ENCODE measurements at places on chromosomes 7 and 10. TPM values are rescaled to one million over a fixed set of nuclear protein-coding genes. Genes with fewer than 3 reads are reported as not detected.

The PSD gene
- total RNA-seq = 6.1 TPM

GRCh38 chr10:129843131-129843541 is 120.9 kb downstream of the EBF3 start:
- no peak for DNase-seq
- H3K27me3 ChIP-seq = no peaks in the 10 kb centered on the region
- peaks cover 82% of the 10 kb centered on the region for H3K36me3 ChIP-seq
- no peaks in the 10 kb centered on the region for H3K4me1 ChIP-seq

The PTF1A gene
- total RNA-seq = not detected

DNA sequence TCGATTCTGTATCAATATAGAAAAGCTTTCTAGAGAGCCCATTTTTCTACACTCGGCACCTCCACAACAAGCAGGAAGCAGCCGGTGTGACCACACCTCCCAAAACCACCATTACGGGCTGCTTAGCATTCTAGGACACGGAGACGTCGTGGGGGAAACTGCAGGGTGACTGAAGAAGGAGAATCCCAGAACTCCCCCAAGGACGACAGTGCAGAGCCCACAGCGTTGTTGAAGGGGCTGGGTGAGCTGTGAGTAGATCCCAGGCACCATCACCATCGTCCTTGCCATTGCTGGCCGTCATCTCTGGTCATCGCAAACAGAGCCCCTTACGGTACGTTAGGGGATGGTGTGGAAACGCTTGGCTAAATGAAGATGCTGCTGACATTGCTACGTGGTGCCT is 351.8 kb downstream of the PTPRN2 start:
- H3K4me3 ChIP-seq = no peak overlapping the region
- no peaks in the 10 kb centered on the region for H3K27me3 ChIP-seq
- DNase-seq = no peak
- H3K4me1 ChIP-seq = no peaks in the 10 kb centered on the region

- peaks cover 8% of the 10 kb centered on the region for H3K36me3 ChIP-seq
- no peak for DNase-seq
- H3K27me3 ChIP-seq = no peaks in the 10 kb centered on the region
Observed at GRCh38 chr7:130593033-130593432, 75.5 kb downstream of the COPG2 start.

DNA sequence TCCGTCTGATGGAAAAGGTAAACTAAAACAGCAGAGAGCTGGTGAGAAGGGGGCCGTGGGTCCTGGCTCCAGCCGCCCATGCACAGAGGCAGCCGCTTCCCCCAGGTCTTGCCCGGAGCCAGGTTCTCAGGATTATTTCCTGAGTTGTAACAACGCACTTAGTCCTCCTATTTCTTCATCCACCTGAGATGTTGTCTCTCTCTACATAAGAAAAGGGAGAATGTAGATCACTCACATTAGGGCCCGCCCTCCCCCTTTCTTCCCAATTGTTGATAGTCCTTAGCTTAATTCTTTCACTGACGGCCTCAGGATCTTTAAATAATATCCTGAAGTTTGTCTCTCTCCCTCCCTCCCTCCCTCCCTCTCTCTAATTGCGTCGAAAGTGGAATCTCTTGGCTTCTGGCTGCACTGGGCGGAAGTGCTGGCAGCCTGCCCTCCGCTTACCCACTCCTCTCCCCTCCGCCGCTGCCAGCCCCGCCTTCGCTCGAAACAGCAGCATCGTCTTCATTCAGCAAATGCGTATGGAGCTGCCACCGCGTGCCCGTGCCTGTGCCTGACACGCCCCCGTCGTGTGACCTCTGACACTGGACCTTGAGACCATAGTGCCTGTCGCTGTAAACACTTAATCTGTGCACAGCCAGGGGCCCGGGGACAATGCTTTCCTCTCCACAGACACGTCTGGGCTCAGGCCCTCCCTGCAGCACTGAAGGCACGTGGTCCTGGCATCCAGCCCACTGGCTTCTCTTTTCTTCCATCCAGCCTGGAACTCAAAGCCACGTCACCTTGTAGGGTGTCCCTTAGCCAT is 174.5 kb upstream of the PPP2R2D start:
- H3K36me3 ChIP-seq = no peaks in the 10 kb centered on the region
- H3K27me3 ChIP-seq = peaks cover 5% of the 10 kb centered on the region
- peaks cover 38% of the 10 kb centered on the region for H3K4me1 ChIP-seq
- no peak overlapping the region for H3K4me3 ChIP-seq

DNA sequence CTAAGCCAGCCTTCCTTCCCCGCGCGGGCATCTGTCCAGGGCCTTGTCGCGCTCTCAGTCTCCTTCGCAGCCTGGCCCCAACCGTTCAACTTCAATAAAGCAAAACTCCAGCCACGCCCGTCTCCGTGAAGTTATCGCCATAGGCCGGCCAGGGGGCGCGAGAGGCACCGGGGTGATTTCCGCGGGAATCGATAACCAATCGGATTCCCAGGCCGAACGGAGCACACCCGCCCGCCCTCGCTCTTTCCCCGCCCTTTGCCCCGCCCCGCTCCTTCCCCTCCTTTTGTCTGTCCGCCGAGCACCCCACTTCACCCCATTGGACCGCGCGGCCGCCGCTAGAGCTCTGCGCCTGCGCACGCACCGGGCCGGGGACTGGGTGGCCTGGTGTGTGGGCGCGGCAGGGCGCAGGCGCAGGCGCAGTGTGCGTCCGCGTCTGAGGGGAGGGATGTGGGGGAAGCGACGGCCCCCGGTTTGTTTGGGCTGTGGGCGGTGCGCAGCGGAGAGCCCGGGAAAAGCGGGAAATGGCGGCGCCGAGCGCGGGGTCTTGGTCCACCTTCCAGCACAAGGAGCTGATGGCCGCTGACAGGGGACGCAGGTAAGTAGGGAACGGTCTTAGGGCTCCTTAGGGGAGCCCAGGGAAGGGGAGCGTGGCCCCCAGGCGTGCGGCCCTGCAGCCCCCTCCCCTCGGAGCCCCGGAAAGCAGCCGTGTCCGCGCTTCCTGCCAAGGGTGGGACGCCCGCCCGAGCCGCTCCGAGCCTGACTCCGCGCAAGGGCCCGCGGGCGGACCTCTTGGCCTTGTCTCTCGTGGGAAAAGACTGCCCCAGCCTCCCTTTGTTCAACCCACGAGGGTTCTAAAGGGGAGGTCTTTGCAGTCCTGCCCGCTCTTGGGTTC is at the start of gene CASP2:
CASP2 (plus strand) TSS at position 417 of the 892 bp plus-strand sequence; CDS start at position 522, 105 bp downstream.
- DNase-seq = peak; percentile 99
- peaks cover 39% of the 10 kb centered on the region for H3K4me1 ChIP-seq
- peak within 1 kb of the TSS; percentile 95 for H3K4me3 ChIP-seq
- H3K36me3 ChIP-seq = peaks cover 19% of the 10 kb centered on the region
- H3K27me3 ChIP-seq = no peaks in the 10 kb centered on the region

DNA sequence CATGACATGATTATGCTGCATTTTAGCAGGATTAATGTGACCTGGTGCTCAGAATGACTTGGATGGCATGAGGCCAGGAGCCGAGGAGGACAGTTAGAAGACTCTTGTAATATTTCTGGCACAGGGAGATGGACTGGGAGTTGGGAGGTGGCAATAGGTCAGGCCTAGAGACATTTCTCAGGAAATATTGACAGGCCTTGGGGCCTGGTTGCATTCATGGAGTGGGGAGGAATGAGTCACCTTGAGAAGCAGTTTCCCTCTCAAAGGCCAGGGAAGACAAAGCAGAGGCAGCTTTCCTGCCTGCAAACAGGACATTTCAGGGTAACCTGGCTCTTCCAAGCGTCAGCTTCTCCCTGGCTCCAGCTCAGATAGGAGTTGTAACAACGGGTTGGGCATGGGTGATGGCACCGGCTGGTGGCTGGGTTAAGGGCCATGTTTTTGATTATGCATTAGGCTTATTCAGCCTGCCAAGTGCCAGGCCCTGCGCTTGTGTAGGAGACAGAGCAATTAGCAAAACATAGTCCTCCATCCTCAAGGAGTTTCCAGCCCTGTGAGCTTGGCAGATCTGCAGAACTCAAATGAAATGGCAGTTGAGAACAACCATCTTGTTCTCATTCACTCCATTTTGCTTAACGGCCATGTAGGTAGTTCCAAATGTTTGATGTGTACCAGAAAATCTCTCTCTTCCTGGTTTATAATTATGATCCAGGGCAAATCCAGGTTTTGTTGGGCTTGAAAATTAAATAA is 38.2 kb downstream of the HK1 start:
- H3K27me3 ChIP-seq = no peaks in the 10 kb centered on the region
- no peaks in the 10 kb centered on the region for H3K36me3 ChIP-seq
- peaks cover 18% of the 10 kb centered on the region for H3K4me1 ChIP-seq
- no peak overlapping the region for H3K4me3 ChIP-seq
- no peak for DNase-seq

DNA sequence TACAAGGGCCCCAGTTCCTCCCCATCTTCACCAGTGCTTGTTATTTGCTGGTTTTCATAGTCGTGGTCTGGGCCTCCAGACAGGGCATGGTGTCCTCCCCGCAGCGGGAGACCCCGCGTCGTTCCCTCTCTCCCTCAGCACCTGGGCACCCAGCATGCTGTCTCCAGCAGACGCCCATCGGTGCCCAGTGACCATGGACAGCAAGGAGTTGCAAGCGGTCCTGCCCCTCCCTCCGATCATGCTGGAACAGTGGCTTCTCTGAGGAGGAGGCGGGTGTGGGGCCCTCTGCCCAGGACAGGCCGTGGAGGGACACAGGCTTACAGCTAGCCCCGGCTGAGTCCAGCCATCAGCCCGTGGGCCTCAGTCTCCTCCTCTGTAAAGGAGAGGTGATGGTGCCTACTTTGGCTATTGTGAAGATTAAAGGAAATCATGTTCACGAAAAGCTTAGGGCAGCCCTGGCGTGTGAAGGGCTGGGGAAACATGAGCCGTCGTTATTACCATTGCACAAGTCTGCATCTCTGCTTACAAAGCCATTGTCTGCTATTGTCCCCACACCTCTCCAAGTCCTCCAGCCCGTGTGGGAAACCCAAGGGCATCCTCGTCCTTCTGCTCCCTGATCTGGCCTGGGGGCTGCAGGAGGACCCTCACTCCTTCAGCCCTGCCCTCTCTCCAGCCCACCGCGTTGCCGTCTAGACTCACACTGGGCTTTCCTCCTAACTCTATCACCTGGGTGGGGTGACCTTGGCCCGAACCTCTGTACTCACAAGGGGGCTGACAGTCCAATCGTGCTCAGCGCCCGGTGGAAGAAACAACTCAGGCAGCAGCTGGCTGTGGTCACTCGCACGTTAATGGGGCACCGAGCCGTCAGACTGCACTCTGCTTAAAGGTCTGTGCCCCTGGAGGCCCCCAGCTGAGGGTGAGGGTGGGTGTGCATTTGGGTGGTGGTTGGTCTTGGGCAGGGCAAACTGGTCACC is 29.9 kb downstream of the EN2 start:
- H3K36me3 ChIP-seq = no peaks in the 10 kb centered on the region
- no peak overlapping the region for H3K27ac ChIP-seq

The ZNF487 gene
- 5.9 TPM for total RNA-seq

The AKR1D1 gene
- not detected for total RNA-seq

- H3K4me3 ChIP-seq = no peak overlapping the region
- peaks cover 5% of the 10 kb centered on the region for H3K27me3 ChIP-seq
- H3K27ac ChIP-seq = no peak overlapping the region
- DNase-seq = no peak
- H3K36me3 ChIP-seq = no peaks in the 10 kb centered on the region
Observed at GRCh38 chr10:69831231-69831855, 29.6 kb downstream of the COL13A1 start.

DNA sequence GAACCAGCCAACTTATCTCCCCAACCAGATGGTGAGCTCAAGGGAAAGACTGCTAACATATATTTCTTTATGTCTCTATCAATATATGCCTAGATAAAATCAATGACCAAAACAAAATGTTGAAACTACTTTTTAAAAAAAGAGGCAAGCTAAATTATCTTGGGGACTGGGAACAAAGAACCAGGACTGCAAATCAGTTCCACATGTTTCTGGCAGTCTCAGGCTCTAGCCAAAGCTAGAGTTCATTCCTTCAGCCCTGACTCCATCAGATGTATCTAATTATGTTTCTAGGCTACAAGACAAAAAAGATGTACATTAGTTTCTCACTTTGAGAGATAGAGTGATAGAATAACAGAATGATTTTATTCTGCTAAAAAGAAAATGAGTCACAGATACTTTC is 1290.3 kb upstream of the SORCS1 start:
- no peak overlapping the region for H3K27ac ChIP-seq
- H3K36me3 ChIP-seq = no peaks in the 10 kb centered on the region
- no peaks in the 10 kb centered on the region for H3K27me3 ChIP-seq
- peak; percentile 93 for DNase-seq
- no peak overlapping the region for H3K4me3 ChIP-seq
- no peaks in the 10 kb centered on the region for H3K4me1 ChIP-seq

DNA sequence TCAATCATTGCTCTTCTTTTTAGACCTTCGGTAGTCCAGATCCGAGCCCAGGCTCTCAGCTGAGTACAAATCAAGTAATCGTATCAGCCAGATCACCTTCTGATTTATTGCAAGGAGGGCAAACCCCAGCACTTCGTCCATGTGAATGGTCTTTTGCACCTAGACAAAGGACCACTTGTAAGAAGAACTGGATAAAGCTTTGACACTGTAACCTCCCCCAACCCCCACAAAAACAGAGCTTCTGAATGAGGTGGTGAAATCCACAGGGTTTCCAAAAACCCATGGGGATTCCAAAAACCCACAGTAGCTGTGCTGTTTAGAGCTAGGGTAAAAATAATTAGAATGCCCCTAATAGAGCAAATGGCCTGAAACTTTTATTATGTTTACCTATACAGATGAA is 148.8 kb upstream of the ODAD2 start:
- no peak overlapping the region for H3K27ac ChIP-seq
- no peak for DNase-seq
- H3K4me1 ChIP-seq = no peaks in the 10 kb centered on the region
- H3K4me3 ChIP-seq = no peak overlapping the region
- no peaks in the 10 kb centered on the region for H3K27me3 ChIP-seq
- H3K36me3 ChIP-seq = no peaks in the 10 kb centered on the region

- H3K27me3 ChIP-seq = no peaks in the 10 kb centered on the region
- peak overlapping the region; percentile 51 for H3K27ac ChIP-seq
- no peaks in the 10 kb centered on the region for H3K36me3 ChIP-seq
- DNase-seq = no peak
Observed at GRCh38 chr7:50729962-50730361, 52.7 kb downstream of the GRB10 start.

DNA sequence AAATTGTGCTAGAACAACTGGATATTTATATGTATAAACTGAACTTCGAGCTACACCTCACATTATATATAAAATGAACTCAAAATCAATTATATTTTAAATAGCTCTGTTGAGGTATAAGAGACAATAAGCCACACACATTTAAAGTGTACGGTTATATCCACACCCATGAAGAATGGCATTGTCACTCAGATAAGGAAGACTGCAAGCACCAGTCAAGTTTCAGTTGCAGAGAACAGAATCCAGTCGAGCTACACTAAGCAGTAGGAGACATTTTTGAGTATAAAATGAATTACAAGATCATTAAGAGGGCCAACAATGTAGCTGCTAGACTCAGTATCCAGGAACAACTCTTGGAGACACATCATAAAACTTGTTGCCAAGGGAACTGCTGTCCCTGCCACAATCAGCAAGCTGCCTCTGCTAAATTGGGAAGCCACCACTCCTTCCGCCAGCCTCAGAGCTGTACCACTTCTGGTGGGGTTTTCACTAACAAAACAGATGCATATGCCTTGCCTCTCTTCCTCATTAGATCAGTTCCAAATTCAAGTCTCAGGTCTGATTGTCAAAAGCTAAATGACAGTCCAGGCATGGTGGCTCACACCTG is 19.6 kb upstream of the GPNMB start:
- no peaks in the 10 kb centered on the region for H3K27me3 ChIP-seq
- peaks cover 23% of the 10 kb centered on the region for H3K4me1 ChIP-seq
- no peak overlapping the region for H3K27ac ChIP-seq
- no peak overlapping the region for H3K4me3 ChIP-seq

Data from muscle of leg (tissue), 16 donors.